ENCODE measurements at places on chromosomes 1 and 21.

DNA sequence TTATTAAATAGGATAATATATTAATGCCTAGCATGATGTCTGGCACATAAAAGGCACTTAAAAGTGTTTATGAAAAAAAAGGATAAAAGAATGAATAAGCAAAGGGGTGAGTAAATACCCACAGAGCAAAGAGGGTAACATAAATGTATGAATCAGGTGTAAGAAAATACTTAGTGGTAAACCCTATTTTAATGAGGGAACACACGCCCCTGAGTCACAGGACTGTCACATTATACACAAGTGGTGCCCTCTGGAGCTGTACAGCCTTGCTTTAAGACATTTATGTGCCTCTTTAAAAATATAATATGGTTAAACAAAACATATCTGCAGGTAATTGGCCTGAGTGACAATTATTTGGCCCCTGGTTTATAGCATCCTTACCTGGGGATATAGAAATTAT is 78.1 kb upstream of the PTBP2 start:
- no peak for DNase-seq

GRCh38 chr1:169102567-169102966 is 3.9 kb upstream of the ATP1B1 start:
- DNase-seq = no peak

GRCh38 chr1:172446547-172446946 is 2.7 kb upstream of the PIGC start:
- no peak for DNase-seq

- no peak for DNase-seq
These were observed 280.3 kb upstream of the FMN2 start for GRCh38 chr1:239811211-239811885.

DNA sequence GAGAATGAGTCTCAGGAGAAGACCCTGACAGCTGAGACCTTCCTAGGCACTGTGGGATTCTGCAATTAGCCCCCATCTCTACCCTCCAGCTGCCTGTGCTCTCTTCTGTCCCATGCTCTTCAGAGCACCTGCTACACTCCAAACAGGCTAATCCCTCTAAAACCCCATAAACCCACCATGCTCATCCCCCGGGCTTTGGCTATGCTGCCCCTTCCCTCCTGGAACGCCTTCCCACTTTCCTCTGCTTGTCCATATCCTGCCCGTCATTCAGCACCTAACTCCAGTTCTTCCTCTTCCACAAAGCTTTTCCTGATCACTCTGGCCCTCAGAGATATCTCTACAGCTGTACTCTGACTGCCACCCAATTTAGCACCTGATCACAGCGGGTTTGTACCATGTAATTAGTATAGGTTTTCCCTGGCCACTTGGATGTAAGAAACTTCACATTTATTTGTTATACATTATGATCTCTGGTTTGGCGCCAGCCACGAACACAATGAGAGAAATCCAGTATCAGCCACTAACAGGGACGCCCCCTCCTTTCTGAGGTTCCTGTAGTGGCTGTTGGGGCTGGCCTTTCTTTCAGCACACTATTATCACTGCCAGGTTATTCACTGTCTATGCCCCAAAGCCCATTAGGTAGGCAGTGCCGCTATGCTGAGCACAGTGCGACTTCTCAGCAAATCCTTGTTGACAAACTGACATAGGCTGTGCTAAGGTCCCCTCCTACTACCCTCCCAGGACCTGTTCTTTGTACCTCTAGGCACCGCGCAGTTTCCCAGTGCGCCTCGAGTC is 45.1 kb downstream of the CDC7 start:
- no peak for DNase-seq

DNA sequence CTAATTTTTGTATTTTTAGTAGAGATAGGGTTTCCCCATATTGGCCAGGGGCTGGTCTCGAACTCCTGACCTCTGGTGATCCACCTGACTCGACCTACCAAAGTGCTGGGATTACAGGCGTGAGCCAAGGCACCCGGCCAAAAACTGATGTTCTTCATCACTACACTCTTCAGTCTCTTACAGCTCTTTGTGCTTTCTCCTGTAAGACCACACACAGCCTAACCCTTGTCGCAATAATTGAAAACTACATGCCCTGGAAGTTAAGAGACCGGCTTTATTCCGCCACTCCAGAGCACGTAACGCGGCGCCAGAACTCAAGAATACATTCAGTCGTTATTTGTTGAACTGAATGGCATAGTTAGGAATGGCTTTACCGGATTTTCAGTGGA is 552 bp downstream of the GPATCH4 start:
- no peak for DNase-seq

DNA sequence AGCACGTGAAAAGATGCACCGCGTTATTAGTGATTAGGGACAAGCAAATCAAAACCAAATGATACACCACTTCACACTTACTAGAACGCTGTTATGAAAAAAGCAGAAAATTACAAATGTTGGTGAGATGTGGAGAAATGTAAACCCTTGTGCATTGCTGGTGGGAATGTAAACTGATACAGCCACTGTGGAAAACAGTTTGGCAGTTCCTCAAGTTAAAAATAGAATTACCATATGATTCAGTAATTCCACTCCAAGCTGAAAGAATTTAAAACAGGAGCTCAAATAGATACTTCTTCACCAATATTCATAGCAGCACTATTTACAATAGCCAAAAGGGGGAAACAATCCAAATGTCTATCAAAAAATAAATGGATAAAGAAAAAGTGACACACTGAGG is 10.3 kb upstream of the EVI5 start:
- no peak for DNase-seq

- no peak for DNase-seq
These were observed 380.4 kb downstream of the NPHP4 start for GRCh38 chr1:5611851-5612250.

DNA sequence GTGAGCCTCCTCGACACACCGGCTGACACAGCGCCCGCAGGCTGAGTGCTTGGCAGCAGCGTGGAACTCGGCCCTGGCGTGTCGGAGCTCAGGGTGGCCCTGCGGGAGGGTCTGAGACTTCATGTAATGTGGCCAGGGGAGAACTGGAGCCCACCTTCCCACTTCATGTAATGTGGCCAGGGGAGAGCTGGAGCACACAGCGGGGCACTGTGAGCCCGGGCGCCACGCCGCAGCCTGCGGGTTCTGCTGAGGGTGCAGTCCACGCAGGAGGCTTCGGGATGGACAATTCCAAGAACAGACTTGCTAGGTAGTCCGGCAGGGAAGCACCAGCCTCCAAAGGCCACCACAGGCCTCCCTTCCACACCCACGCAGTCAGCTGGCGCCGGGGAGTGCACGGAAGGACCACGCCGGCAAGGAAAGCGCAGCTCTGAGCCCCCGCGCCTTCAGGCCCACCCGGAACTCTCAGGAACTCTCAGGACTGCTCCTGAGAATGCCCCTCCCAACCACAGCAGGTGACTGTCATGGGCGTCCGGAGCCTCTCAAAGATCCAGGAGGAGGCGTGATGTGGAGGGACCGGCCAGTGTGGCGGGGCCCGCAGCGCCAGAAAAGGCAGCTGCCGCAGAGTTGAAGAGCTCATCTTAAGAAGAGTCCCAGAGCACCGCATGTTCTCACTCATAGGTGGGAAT is 19.3 kb upstream of the ADARB1 start:
- no peak for DNase-seq

DNA sequence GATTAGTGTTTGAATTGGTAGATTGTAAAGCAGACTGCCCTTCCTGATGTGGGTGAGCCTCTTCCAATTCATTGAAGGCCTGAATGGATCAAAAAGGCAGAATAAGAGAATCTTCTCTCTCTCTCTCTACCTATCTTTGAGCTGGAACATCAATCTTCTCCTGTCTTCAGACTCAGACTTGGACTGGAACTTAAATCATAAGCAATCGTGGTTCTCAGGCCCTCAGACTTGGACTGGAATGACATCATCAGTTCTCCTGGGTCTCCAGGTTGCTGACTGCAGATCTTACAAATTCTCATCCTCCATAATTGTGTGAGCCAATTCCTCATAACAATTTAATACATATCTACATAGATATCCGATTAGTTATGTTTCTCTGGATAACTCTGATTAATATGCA is 66.8 kb downstream of the IER5 start:
- DNase-seq = no peak

GRCh38 chr1:240232530-240232929 is 140.8 kb downstream of the FMN2 start:
- DNase-seq = peak; percentile 52

DNA sequence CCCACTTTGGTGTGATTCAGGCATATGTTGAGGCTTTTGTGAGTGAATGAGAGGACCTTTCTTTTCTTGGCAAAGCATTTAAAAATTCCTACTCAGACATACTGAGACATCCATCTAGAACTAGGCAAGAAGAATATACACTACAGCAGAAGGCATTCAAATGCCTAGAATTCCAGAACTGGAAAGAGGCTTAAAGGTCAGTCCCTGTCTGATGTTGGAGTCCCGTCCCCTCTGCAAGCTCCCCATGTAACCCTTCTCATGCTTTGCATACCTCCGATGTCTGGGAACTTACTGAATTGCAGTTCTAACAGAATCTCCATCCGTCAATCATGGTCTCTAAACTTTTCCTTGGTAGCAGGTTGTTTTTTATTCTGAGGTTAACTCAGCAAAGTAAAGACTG is 152.9 kb downstream of the ATP6V1G3 start:
- DNase-seq = no peak

DNA sequence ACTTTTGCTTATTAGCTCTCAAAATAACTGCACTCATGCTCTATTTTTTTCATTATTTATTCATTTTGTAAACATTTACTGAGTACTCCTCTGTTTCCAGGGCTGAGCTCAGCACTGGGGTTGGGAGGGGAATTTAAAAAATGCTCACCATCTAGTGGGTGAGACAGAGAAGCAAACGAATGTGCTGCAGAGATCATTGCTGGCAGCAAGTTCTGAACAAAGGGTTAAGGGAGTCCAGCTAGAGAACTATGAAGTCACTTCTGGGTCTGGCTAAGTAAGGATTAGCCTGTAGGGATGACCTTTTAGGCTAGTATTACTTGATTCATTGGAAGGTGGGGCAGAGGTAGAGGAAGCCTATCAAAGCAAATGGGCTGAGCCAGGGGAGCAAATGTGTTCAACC is 99.1 kb upstream of the ZNF644 start:
- no peak for DNase-seq

DNA sequence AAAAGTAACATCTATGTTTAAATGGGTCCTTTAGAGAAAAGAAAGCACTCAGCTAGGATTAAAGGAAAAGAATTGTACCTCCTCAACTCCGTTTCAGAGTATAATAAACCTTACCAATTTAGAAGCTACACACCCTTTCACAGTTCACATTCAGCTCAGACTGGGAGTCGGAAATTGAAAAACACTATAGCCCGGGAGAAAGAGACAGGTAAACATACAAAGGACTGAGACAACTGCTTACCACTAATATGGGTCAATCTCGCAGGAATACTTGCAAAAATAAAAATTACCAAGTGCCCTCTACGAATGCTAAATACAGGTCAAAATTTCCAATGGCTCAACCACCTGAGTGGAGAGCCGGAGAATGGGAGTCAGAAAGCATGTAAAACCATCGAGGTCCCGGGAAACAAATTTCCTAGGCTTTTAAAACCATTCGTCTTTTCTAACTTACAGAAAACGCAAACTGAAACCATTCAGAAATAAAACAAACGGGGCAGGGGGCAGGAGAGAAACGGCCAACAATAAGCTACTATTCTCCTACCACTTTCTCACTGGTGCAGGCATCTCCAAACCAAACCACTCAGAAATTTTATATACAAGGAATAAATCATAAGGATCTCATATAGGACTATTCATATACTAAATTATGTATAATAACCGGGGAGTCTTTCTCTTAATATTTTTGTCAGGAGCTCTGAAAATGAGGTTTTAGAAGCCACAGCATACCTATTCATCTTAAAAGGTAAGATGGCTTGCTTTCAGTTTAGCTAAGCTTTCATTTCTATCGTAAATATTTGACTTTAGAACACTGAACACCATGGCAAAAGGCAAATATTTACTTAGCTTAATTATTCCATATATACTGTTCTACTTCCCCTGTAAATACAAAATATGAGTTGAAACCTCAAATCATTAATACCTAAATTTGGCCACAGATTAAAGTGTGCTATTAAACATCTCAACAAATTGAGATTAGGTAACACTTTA is 136.5 kb downstream of the RERE start:
- no peak for DNase-seq

GRCh38 chr1:5968161-5968736 is 24.0 kb downstream of the NPHP4 start:
- DNase-seq = no peak

DNA sequence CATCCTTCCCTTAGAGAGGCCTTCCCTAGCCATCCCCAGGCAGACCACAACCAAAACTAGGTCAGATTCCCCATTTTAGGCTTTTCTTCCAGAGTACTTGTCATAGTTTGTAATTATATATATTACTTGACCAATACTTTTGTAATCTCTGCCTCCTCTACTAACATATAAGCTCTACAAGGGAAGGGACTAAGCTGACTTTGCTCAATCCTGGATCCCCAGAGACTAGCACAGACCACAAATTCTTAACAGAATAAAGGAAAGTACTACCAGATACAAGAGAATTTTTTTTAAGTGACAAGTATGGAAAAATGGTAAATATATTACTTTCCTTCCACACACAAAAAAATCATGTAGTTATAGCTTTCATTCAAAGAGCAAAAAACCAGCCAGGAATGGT is 2.0 kb downstream of the ZMYM6 start:
- DNase-seq = no peak

DNA sequence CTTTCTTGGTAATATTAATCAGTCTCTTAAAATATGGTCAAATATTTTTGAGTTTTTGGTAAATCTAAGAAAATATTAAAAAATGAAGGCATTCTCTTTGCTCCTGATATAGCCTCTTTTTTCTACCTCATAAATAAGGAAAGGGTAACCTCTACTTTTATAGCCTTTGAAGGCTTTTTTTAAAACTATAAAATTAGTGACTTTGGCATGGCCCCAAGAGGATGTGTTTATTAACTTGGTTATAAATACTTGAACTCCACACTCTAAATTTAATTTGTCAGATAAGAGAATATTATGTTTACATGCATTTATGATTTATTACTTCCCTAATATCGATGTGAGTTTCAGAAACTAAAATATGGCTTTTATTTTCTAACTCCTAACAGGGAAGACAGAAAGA is 60.3 kb downstream of the LMO4 start:
- no peak for DNase-seq

GRCh38 chr1:111587509-111588174 is 31.9 kb upstream of the RAP1A start:
- no peak for DNase-seq

DNA sequence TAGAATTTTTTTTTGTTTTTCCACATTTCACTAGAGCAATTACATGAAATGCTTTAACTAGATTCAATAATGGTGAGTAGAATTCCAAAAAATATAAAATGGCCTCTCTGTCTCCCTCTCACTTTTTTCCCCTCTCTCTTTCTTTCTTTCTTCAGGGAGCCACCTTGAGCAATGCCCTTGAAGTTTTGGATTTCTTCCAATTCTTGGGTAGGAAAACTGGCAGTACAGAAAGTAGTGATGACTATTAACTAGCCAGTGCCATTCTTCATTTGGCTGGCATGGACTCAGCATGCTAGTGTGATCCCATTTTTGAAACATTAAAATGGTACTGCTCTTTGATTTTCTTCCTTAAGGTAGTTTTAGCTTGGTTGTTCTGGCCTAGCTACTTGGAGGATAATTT is 4.5 kb upstream of the FNBP1L start:
- DNase-seq = no peak

All from GM04504 (cell line).